Activated naive CD8-positive, alpha-beta T cell treated with anti-CD3 and anti-CD28 coated beads for 36 hours (primary cell): ENCODE measurements at places on chromosomes 7 and 10.

DNA sequence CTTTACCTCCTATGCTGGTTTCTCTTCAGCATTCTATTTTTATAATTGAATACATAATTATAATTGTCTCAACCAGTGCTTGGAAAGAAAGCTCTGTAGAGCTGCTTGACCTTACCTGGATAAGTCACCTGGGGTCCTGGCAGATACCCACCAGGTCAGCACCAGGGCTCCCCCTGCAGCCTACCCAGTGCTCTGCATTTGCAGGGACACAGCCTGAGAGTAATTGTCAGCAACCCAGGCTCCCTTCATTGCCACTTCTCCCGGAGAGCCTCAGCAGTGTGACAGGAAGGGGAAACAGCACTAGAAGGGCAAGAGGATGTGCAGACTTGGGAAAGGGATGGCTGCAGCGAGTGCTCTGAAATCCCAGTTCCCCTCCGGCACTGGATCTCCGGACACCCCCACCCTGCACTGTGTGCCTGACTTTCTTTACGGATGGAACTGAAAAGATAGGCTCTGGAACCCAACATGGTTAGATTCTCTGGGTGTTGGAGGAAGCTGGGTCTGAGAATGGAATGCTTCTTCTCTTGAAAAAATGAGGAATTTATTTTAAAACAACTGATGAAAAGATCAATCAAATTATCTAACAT, 11.4 kb upstream of the PAX4 start:
- DNase-seq, result peak; percentile 43

DNA sequence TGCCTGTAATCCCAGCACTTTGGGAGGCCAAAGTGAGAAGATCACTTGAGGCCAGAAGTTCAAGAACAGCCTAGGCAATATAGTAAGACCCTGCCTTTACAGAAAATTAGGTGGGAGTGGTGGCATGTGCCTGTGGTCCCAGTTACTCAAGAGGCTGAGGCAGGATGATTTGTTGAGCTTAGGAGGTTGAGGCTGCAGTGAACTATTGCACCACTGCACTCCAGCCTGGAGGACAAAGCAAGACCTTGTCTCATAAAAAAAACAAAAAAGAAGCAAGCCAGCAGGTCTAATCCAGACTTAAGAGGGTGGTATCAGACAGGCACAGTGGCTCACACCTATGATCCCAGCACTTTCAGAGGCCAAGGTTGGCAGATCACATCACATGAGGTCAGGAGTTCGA, 24.5 kb upstream of the KCTD7 start:
- DNase-seq, result no peak

GRCh38 chr10:14296065-14296709, 34.5 kb downstream of the FRMD4A start:
- DNase-seq, result no peak

- DNase-seq, result no peak
Observed at GRCh38 chr10:62907470-62908212, 91.5 kb upstream of the EGR2 start.

- DNase-seq, result no peak
Observed at GRCh38 chr10:113802997-113803396, 50.9 kb downstream of the DCLRE1A start.

DNA sequence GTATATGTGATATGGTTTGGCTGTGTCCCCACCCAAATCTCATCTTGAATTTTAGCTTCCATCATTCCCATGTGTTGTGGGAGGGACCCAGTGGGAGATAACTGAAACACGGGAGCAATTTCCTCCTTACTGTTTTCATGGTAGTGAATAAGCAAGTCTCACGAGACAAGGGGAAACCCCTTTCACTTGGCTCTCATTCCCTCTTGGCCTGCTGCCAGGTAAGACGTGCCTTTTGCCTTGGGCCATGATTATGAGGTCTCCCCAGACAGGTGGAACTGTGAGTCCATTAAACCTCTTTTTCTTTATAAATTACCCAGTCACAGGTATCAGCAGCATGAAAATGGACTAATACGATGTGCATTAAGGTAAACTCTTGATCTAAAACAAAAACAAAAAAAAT, 357.1 kb upstream of the AOAH start:
- DNase-seq, result peak; percentile 36

- DNase-seq, result no peak
Observed at GRCh38 chr10:17585016-17585415, 32.2 kb downstream of the HACD1 start.
